ENCODE measurements at places on chromosomes 1 and 21. TPM values are rescaled to one million over a fixed set of nuclear protein-coding genes. Genes with fewer than 3 reads are reported as not detected.

The KISS1 gene
- total RNA-seq, result 2.3 TPM

The USH2A gene
- under 0.01 TPM for total RNA-seq

The PRKACB gene
- 9.8 TPM for total RNA-seq

The CACNA1S gene
- not detected for total RNA-seq

The ATP5PO gene
- total RNA-seq, result 222 TPM

The OPRD1 gene
- under 0.01 TPM for total RNA-seq

The NUP210L gene
- total RNA-seq, result not detected

The ZC3H12A gene
- 14.8 TPM for total RNA-seq

The BRDT gene
- not detected for total RNA-seq

The OR10J1 gene
- total RNA-seq, result not detected

Data from mesangial cell (primary cell).